DMS53 (cell line): ENCODE measurements at places on chromosomes 12 and 14.

- no peak for DNase-seq
These were observed 319.2 kb downstream of the DUSP6 start for GRCh38 chr12:89033062-89033461.

- peak; percentile 65 for DNase-seq
These were observed 93.8 kb downstream of the PTPRB start for GRCh38 chr12:70543444-70543843.

DNA sequence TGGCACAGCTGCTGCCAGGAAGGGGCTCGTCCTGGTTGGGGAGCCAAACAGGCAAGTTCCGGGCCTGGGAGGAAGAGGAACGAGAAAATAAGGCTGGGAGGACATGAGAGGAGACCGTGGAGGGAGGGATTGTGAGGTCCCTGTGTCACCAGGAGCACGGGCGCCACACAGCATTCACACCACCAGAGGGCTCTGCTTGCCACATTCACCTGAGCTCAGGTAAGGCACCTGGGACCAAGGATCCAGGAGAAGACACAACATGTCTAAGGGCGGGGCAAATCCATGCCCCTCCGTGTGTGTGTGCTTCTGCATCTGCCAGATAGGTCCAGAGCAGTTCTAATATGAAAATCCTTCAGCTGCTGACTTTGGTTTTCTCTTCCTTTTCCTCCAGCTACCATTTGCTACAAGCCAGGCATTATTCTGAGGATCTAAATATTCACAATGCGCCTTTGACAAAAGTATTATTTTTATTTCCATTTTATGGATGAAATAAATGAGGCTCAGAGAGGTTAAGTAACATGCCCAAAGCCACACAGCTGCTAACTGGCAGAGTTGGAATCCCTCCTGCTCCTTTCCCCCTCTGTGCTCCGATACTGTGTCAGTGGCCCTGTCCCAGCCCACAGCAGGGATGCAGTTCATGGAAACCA is 14.6 kb downstream of the RAPGEF3 start:
- DNase-seq: peak; percentile 99

DNA sequence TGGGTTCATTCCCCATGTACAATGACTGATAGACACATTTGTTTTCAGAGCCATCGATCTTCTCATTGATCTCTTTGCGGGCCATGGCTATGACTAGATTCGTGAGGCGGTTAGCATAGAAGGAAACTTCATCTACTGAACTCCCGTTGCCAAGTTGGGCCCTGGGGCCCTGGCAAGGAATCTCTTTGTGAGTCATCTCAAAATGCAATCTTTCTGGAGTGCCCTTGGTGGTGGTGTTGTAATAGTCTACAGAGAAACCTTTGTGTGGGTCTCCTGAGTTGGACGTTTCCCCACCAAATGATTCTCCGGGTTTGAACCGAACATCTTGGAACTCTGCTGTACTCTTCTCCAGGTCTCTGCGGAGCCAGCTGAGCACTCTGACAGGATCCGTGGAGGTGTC is 20.4 kb downstream of the AKAP3 start:
- no peak for DNase-seq

DNA sequence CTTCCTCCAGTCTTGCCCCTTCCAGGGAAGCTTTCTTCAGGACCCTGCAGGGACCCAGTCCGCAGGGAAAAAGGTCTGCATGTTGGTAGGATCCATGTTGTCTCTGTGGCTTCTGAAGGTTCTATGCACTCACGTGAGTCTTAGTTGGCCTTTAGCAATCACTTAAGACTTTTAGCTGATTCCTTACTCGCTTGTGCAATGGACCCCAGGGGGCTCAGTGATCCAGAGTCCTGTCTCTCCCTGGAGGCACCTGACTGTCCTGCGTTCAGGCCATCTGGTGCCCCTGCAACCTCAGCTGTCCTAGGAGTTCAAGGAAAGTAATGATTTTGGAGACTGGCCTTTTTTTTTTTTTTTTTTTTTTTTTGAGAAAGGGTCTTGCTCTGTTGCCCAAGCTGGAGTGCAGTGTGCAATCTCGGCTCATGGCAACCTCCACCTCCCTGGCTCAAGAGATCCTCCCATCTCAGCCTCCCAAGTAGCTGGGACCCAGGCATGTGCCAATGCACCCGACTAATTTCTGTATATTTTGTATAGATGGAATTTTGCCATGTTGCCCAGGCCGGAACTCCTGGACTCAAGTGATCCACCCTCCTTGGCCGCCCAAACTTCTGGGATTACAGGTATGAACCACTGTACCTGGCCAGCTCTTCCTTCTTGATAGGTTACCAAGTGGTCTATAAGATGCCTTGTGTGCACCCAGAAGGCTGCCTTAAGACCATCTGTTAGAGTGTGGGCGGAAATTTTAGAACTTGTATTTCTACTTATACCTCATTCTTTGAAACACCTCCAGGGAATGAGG is 4.6 kb downstream of the IFI27L2 start:
- DNase-seq: no peak
